ENCODE measurements at places on chromosomes 5 and 9. TPM values are rescaled to one million over a fixed set of nuclear protein-coding genes. Genes with fewer than 3 reads are reported as not detected.

Gene C9orf50
- total RNA-seq: not detected

Gene EQTN
- total RNA-seq: not detected

Gene MARCOL
- total RNA-seq: not detected

Gene UNC5A
- total RNA-seq: not detected

Gene ARHGEF37
- total RNA-seq: 0.61 TPM

Gene CTXN3
- total RNA-seq: not detected

All from natural killer cell (primary cell).